ENCODE measurements at places on chromosomes 3 and 15.

GRCh38 chr3:183817639-183818038 lies 7.7 kb downstream of the MAP6D1 start:
- H3K36me3 ChIP-seq, result peaks cover 8% of the 10 kb centered on the region
- H3K4me3 ChIP-seq, result no peak overlapping the region
- H3K27me3 ChIP-seq, result no peaks in the 10 kb centered on the region
- no peak for DNase-seq

DNA sequence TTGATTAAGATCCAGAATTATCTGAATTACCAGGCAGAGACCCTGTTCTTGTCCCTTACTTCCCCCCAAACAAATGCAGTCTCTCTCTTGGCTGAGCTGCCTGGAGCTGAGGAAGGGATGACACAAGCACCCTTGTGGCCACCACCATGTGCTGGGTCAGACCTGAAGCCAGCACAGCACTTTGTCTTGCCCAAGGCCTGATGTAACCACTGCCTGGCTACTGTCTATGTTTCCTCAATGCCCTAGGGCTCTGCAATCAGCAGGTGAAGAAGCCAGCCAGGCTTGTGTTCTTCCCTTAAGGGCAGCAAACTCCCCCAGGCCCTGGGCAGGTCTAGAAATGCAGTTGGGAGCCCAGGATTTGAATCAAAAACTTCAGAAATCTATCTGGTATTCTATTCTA lies 15.8 kb upstream of the CASR start:
- H3K4me3 ChIP-seq, result no peak overlapping the region
- no peak for DNase-seq
- H3K27me3 ChIP-seq, result peaks cover 9% of the 10 kb centered on the region
- H3K36me3 ChIP-seq, result no peaks in the 10 kb centered on the region

- H3K4me1 ChIP-seq, result no peaks in the 10 kb centered on the region
- DNase-seq, result no peak
- peaks cover 43% of the 10 kb centered on the region for H3K36me3 ChIP-seq
- H3K27me3 ChIP-seq, result no peaks in the 10 kb centered on the region
- no peak overlapping the region for H3K27ac ChIP-seq
- H3K4me3 ChIP-seq, result no peak overlapping the region
These were observed 69.8 kb downstream of the OPA1 start for GRCh38 chr3:193662757-193663322.

GRCh38 chr15:100115711-100116090 lies 226.1 kb downstream of the ADAMTS17 start:
- H3K27me3 ChIP-seq, result no peaks in the 10 kb centered on the region
- peaks cover 6% of the 10 kb centered on the region for H3K36me3 ChIP-seq
- H3K4me1 ChIP-seq, result peaks cover 29% of the 10 kb centered on the region
- H3K4me3 ChIP-seq, result no peak overlapping the region
- no peak overlapping the region for H3K27ac ChIP-seq

DNA sequence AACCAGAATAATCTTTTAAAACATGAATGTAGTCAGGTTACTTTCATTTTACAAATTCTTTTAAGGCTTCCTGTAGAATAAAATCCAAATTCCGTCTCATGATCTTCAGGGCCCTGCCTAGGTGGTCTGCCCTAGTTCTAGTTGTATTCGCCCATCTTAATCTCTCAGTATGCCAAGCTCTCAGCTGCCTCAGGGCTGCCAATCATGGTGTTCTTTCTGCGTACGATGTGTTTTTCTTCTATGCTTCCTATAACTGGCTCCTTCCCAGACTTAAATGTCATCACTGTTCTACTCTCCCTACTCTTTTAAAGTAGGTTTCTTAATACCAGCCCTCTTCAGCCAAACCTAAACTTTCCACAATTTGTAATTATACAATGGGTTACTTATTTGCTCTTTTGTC lies 107.4 kb downstream of the GREM1 start:
- no peak overlapping the region for H3K4me3 ChIP-seq
- H3K27me3 ChIP-seq, result peaks cover 7% of the 10 kb centered on the region
- H3K27ac ChIP-seq, result no peak overlapping the region
- DNase-seq, result no peak
- H3K4me1 ChIP-seq, result no peaks in the 10 kb centered on the region

DNA sequence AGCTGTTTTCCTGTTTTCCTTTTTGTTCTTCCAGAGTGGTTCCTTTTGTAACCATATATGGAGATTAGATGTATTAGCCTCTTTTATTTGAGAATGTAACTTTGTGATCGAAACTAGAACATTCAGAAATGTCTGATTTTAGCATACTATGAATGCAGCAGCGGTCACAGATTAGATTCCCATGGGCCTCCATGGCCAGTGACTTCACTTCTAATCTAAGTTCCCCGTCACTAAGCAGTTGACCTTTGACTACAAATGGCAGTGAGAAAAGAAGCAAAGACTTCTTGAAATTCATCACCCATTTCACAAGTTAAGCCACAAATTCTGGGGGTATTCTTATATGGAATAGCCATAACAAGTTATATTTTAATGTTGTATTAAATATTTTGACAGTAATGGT lies 114.6 kb upstream of the FLNB start:
- H3K27me3 ChIP-seq, result no peaks in the 10 kb centered on the region
- H3K27ac ChIP-seq, result no peak overlapping the region
- H3K4me3 ChIP-seq, result no peak overlapping the region
- H3K36me3 ChIP-seq, result peaks cover 11% of the 10 kb centered on the region
- DNase-seq, result no peak
- H3K4me1 ChIP-seq, result no peaks in the 10 kb centered on the region

DNA sequence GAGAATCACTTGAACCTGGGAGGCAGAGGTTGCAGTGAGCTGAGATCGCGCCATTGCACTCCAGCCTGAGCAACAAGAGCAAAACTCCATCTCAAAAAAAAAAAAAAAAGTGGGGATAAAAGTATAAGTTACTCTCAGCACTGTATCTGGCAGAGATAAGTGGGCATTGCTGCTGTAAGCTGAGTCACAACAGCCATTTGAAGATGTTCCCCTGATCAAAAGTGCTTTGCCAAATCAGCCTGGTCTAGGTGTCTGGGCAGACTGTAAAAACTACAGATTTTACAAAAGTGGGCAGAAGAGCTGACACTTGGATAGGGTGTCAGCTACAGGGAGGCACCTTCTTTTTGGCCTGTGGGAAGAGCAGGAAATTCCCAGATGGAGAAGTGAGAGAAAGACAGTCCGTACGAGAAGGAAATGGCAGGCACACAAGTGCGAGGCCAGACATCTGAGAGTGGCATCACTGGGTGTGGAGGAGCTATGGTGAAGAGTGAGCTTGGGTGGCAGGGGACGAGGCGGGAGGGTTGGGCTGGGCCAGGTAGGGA lies 78.5 kb downstream of the TRAK1 start:
- no peaks in the 10 kb centered on the region for H3K36me3 ChIP-seq
- DNase-seq, result no peak
- no peak overlapping the region for H3K27ac ChIP-seq
- H3K4me3 ChIP-seq, result no peak overlapping the region

DNA sequence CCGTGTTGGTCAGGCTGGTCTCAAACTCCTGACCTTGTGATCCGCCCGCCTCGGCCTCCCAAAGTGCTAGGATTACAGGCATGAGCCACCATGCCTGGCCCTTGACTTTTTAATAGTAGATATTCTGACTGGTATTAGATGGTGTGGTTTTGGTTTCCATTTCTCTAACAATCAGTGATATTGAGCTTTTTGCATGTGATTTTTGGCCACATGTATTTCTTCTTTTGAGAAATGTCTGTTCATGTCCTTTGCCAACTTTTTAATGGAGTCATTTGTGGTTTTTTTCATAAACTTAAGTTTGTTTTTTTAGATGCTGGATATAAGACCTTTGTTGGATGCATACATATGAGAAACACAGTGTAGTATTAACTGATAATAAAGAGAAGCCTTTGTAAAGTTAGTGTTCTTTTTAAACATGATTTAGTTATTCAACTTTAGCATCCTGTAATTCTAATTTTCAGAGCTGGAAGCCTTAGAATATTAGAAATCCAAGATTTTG lies 280.8 kb downstream of the RBMS3 start:
- H3K4me3 ChIP-seq, result no peak overlapping the region
- no peak overlapping the region for H3K27ac ChIP-seq
- no peaks in the 10 kb centered on the region for H3K4me1 ChIP-seq
- no peak for DNase-seq

DNA sequence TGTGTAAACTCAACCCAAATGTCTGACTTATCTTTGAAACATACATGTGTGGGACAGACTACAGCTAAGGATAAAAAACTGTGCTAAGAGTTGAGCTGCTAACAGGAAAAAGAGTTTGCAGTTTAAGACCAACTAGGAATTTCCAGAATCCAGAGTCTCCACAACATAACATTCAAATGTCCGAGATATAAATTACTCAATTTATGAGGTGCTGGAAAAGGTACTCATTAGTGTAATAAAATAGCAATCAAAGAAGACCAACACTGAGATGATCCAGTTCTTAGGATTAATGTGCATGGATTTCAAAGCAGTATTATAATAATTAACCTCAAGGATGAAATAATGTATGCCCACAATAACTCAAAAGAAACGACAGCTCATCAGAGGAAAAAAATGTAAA lies 426.5 kb upstream of the KCNMB2 start:
- no peak for DNase-seq
- no peaks in the 10 kb centered on the region for H3K4me1 ChIP-seq
- H3K27ac ChIP-seq, result no peak overlapping the region
- no peaks in the 10 kb centered on the region for H3K36me3 ChIP-seq

DNA sequence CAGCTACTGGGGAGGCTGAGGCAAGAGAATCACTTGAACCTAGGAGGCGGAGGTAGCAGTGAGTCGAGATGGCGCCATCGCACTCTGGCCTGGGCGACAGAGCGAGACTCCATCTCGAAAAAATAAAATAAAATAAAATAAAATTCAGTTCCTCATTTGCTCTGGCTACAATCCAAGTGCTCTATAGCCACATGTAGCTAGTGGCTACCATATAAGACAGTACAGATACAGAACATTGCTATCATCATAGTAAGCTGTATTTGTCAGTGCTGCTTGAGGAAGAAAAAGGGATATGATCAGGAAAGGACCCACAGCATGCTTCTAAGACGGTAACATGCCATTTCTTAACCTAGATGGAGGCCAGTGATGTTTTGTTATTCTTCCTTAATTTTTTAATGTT lies 88.7 kb upstream of the CDAN1 start:
- H3K27ac ChIP-seq, result no peak overlapping the region
- no peak for DNase-seq
- no peaks in the 10 kb centered on the region for H3K27me3 ChIP-seq
- peaks cover 8% of the 10 kb centered on the region for H3K36me3 ChIP-seq
- no peaks in the 10 kb centered on the region for H3K4me1 ChIP-seq

DNA sequence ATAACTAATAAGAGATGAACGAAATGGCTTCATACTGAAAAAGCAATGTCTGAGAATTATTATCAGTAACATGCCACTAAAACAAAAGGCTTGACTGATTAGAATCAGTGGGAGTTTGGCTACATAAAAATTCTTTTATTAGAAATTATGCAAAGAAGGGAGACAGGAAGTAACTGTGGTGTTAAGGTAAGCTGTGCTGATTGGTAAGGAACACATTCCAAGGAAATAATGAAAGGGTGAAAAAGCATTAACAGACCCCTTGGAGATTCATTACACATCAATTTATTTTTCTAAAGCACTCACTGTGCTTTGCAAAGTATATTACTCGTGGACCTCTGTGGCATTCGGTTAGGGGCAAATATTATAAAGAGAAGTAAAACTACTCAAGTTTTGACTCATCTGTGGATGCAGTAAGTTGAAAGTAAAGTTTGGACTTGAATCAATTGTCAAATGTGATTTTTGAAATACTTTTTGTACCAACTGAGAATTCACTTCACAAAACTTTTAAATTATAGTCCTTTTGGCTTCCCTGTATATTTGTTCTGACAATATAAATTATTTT lies 176.1 kb upstream of the ZPLD1 start:
- DNase-seq, result no peak
- no peak overlapping the region for H3K27ac ChIP-seq
- peaks cover 4% of the 10 kb centered on the region for H3K27me3 ChIP-seq
- H3K4me3 ChIP-seq, result no peak overlapping the region

DNA sequence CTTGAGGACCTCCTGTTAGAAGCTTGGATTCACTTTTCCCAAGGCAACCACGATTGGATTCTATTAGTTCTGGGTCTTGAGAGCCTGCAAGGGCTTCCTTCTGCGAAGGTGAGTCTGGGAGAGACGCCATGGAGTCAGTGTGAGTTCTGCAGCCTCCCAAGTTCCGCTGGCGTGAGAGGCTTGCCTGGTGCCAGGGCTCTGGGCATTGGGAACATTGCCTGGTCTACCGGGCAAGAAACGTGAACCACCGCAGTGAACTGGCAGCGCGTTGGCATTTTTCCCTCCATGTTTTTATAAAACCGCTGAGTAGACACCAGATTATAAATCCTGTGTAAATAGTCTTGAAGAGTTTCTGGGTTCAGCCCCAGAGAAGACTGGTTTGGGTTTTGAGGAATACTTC lies 160.9 kb downstream of the IGF1R start:
- no peaks in the 10 kb centered on the region for H3K4me1 ChIP-seq
- no peak overlapping the region for H3K4me3 ChIP-seq
- DNase-seq, result no peak
- peaks cover 8% of the 10 kb centered on the region for H3K36me3 ChIP-seq

GRCh38 chr15:61830536-61831330 lies 229.5 kb downstream of the VPS13C start:
- peaks cover 2% of the 10 kb centered on the region for H3K4me1 ChIP-seq
- peaks cover 19% of the 10 kb centered on the region for H3K27me3 ChIP-seq
- no peaks in the 10 kb centered on the region for H3K36me3 ChIP-seq
- no peak for DNase-seq
- no peak overlapping the region for H3K4me3 ChIP-seq

DNA sequence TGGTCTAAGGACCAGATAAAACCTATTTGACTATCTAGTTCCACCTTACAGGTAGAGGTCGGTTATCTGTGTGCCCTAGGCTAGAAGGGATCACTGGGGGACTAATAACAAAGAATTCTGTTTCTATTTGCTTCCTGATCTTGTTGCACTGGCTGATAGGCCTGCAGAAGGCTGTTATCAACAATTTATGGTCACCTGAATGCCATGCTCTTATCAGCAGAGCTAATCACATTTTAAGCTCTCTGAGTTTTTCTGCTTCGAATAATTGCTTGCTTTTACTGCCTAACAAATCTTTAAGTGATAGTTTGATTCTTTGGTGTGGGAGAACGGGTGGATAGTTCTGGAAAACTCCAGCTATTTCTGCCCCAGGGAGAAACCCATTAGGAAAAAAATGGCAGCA lies 263.1 kb downstream of the PDZRN3 start:
- no peak overlapping the region for H3K27ac ChIP-seq
- no peak for DNase-seq
- H3K36me3 ChIP-seq, result no peaks in the 10 kb centered on the region

DNA sequence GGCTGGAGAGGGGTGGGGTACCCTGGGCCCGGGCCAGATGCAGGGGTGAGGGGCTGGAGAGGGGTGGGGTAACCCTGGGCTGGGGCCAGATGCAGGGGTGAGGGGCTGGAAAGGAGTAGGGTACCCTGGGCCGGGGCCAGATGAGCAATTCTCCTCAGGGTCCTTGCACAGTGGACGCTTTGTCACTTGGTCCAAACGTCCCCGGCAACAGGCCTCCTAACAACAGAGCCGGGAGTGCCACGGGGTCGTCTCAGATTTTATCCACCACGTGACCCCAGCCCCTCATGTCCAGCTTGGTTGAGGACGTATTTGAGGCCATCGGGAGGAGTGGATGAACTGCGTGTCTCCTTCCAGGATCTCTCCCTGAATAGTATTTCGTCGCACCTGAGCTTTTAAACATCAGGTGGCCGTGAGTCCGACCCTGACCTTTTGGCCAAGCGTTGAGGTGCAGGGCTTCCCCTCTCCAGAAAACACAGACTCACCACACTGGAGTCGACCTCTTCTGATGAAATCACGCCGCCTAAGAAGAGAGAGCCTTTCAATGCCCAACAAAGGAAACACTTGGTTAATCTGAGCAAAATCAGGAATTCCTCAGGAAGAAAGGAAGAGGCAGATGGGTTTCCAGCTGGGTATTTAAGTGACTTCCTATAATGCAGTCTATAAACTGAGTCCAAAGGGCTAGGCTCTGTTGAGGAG lies 12.8 kb upstream of the LRRC15 start:
- no peak overlapping the region for H3K27ac ChIP-seq
- DNase-seq, result no peak
- no peak overlapping the region for H3K4me3 ChIP-seq
- H3K36me3 ChIP-seq, result no peaks in the 10 kb centered on the region

Measured in activated naive CD8-positive, alpha-beta T cell treated with anti-CD3 and anti-CD28 coated beads, Interleukin-2, amount 50 U/mL, for 24 hours (primary cell).